ENCODE measurements at places on chromosomes 11 and 22.

- no peak for DNase-seq
Measured at GRCh38 chr11:61820174-61820573, 3.4 kb upstream of the FADS1 start.

DNA sequence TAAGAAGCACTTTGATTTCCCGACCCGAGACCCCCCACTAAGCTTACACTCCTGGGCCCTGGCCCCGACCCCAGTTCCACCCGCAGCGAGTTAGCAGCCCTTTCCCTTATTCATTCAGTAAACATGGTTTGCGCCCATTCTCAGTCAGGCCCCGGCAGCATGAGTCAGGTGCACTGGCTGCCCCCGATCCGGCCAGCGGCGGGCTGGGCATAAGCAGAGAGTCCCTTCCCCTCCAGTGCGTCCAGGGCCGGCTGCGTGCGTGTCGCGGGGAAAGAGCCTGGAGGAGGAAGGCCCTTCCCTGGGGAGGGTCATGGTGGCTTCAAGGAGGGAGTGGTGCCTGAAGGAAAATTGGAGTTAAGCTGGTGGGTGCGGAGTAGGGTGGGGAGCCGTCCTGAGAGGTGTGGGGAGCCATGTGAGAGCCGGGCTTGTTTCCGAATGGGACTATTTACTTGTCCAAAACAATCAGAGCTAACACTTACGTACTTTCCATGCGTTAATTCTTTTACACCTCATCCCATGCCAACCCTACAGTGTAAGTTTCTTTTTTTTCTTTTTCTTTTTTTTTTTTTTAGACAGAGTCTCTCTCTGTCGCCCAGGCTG is 657 bp downstream of the IGHMBP2 start:
- DNase-seq = peak; percentile 44

- DNase-seq = no peak
Measured at GRCh38 chr11:69392104-69392653, 89.3 kb upstream of the LINC01488 start.

GRCh38 chr11:87369888-87370287 is 332.2 kb downstream of the TMEM135 start:
- no peak for DNase-seq

Measured in GM10248 (cell line).